ENCODE measurements at places on chromosomes 2 and 18.

- no peak for DNase-seq
These were observed 91.5 kb downstream of the MREG start for GRCh38 chr2:215921895-215922294.

DNA sequence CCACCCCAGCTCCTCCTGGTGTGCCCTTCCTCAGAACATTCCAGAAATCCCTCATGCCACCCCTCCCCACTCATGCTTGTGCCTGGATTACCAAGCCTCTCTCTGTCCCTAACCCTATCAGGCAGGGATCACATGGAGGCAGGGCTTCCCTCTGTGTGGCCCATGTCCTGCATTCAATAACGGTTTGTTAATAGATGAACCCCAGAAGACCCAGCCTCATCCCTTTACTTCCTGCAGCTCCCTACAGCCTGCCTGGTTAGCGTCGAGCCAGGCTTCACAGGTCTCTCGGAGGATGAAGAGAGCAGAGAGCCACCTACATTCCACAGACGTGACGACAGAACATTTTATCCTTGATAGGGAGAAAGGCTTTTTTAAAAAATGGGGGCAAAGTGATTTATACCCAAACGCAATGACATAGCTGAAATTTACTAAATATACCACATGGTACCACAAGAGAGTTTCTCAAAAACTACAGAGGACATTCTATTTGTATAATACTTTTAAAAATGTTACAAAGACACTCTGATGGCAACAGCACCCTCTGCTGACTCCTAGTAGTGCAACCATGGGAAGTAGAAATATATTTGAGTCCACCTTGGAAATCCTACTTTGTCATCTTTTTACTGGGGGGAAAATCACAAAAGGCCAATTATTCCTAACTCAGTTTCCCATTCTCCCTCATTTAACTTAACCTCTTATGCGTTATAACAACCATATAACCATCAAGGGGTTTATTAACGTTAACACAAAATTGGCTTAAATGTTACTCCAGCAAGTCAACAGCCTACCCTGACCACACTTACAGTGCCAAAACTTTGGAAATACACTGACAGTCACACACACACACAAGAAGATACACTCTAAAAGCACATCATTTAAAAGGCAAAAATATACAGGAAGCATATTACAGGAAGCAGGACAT is 30.7 kb downstream of the FBXO15 start:
- no peak for DNase-seq

GRCh38 chr2:195793881-195794280 is 136.9 kb downstream of the SLC39A10 start:
- DNase-seq: no peak

GRCh38 chr2:67159929-67160328 is 237.2 kb upstream of the ETAA1 start:
- no peak for DNase-seq

GRCh38 chr2:172999641-173000386 is 75.8 kb upstream of the MAP3K20 start:
- DNase-seq: no peak

DNA sequence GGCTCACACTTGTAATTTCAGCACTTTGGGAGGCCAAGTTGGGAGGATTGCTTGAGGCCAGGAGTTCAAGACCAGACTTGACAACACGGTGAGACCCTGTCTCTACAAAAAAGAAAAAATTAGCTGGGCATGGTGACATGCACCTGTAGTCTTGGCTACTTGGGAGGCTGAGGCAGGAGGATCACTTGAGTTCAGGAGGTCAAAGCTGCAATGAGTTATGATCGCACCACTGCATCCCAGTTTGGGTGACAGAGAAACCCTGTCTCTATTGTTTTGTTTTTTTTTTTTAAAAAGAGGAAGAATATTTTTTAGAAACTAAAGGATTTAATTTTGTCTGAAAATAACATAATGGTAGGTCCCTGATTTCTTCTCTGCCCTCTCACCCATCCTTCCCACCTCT is 79.4 kb upstream of the TMEM200C start:
- DNase-seq: no peak

Measured in T-helper 9 cell (primary cell).